ENCODE measurements at places on chromosomes 12 and 14.

DNA sequence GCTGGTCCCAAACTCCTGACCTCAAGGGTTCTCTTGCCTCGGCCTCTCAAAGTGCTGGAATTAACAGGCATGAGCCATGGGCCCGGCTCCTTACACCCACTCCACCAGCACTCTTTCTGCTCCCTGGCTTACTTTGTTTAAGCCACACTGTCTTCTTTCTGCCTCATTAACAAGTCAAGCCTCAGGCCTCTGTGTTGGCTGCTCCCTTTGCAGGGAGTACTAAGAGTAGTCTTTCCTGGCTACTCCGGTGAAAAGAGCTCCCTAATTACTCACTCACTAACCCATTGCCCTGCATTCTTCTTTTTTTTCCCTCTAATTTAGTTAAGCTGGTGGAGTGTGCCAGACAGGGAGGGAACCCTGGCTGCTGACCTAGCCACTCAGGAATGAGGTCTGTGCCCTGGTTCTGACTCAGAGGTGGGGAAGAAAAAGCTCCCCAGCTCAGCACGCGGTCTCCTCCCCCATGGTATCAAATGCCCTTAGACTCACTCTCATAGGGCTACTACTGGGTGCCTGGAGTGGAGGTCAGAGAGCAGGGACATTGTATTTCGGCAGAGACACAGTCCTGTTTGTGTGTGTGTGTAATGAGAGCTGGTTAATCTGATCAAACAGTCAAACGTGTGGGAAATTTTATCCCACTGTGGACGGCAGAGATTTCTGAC, 19.8 kb downstream of the GALNT6 start:
- H3K27me3 ChIP-seq: no peaks in the 10 kb centered on the region
- no peak for DNase-seq
- H3K27ac ChIP-seq: no peak overlapping the region

DNA sequence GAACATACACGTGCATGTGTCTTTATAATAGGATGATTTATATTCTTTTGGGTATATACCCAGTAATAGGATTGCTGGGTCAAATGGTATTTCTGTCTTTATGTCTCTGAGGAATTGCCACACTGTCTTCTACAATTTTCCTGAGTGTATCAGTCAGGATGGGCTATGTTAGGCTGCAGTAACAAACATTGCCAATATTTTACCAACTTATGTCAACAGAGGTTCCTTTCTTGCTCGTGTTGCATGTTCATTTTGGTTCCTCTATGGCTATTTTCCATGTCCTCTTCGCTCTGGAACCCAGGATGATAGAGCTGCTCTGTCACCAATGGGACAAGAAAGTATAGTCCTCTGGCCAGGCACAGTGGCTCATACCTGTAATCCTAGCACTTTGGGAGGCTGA, 86.7 kb downstream of the ZNF664 start:
- no peak for DNase-seq
- no peaks in the 10 kb centered on the region for H3K27me3 ChIP-seq
- H3K27ac ChIP-seq: no peak overlapping the region
- no peaks in the 10 kb centered on the region for H3K4me1 ChIP-seq
- no peaks in the 10 kb centered on the region for H3K36me3 ChIP-seq
- no peak overlapping the region for H3K4me3 ChIP-seq

- no peaks in the 10 kb centered on the region for H3K4me1 ChIP-seq
- H3K36me3 ChIP-seq: no peaks in the 10 kb centered on the region
- H3K4me3 ChIP-seq: no peak overlapping the region
- H3K27me3 ChIP-seq: no peaks in the 10 kb centered on the region
Observed at GRCh38 chr12:122137229-122137628, 36.8 kb downstream of the IL31 start.

GRCh38 chr14:50044042-50044651, 72.2 kb downstream of the VCPKMT start:
- H3K36me3 ChIP-seq: no peaks in the 10 kb centered on the region
- peaks cover 23% of the 10 kb centered on the region for H3K4me1 ChIP-seq
- no peak overlapping the region for H3K27ac ChIP-seq
- H3K27me3 ChIP-seq: no peaks in the 10 kb centered on the region
- H3K4me3 ChIP-seq: no peak overlapping the region

DNA sequence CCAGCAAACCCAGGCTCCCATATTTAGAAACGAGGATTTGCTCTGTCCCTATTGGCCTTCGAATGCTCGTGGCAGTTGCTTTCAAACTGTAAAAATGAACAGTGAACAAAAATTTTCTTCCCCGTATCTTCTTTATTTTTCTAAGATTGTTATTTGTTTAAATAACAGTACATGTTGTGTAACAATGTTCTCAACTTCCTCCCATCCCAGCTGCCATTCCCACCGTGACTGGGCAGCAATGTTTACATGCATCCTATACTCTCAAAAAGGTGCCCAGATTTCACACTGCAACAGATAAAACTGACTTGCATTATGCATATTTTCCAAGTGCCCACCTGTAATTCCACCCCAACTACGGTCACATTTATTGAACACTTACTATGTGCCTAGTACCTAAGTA, 12.8 kb downstream of the VCPKMT start:
- H3K4me3 ChIP-seq: no peak overlapping the region
- no peaks in the 10 kb centered on the region for H3K27me3 ChIP-seq
- 0 out of 2 replicates have a peak, but pooled peaks cover 4% of the 10 kb centered on the region for H3K4me1 ChIP-seq
- no peak overlapping the region for H3K27ac ChIP-seq

DNA sequence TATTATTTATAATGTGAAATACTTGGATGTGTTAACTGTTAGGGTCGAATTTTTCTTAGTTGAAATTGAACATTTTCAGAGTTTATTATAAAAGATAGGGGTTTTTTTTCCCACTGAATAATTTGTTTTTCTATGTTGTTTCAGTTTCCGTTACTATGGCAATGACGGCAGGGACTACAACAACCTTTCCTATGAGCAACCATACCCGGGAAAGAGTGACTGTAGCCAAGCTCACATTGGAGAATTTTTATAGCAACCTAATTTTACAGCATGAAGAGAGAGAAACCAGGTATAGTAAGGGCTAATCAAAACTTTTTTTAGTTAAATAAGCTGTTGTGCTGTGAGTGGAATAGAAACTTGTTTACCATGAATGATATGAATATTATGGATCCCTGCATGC, 35.1 kb upstream of the BMAL2 start:
- H3K27ac ChIP-seq: no peak overlapping the region
- 0 out of 2 replicates have a peak, but pooled peaks cover 11% of the 10 kb centered on the region for H3K4me1 ChIP-seq
- no peaks in the 10 kb centered on the region for H3K27me3 ChIP-seq
- no peak for DNase-seq
- no peak overlapping the region for H3K4me3 ChIP-seq

- no peak for DNase-seq
- peak overlapping the region; percentile 100 for H3K27ac ChIP-seq
- H3K4me1 ChIP-seq: peaks cover 35% of the 10 kb centered on the region
- H3K36me3 ChIP-seq: no peaks in the 10 kb centered on the region
Observed at GRCh38 chr14:101823066-101823465, 61.6 kb downstream of the PPP2R5C start.

- no peak overlapping the region for H3K27ac ChIP-seq
- H3K4me1 ChIP-seq: no peaks in the 10 kb centered on the region
- H3K27me3 ChIP-seq: no peaks in the 10 kb centered on the region
- no peak overlapping the region for H3K4me3 ChIP-seq
- no peaks in the 10 kb centered on the region for H3K36me3 ChIP-seq
- no peak for DNase-seq
Observed at GRCh38 chr14:67580336-67581171, 19.5 kb downstream of the PIGH start.

GRCh38 chr14:78383060-78383459, 212.9 kb downstream of the NRXN3 start:
- H3K4me3 ChIP-seq: no peak overlapping the region
- H3K4me1 ChIP-seq: no peaks in the 10 kb centered on the region
- DNase-seq: no peak
- no peaks in the 10 kb centered on the region for H3K27me3 ChIP-seq
- no peak overlapping the region for H3K27ac ChIP-seq
- H3K36me3 ChIP-seq: no peaks in the 10 kb centered on the region

- H3K4me3 ChIP-seq: no peak overlapping the region
- H3K36me3 ChIP-seq: no peaks in the 10 kb centered on the region
- DNase-seq: no peak
- H3K4me1 ChIP-seq: no peaks in the 10 kb centered on the region
- no peaks in the 10 kb centered on the region for H3K27me3 ChIP-seq
Observed at GRCh38 chr14:71236487-71236886, 329.2 kb downstream of the PCNX1 start.

GRCh38 chr12:113879658-113880057, 86.5 kb downstream of the RBM19 start:
- no peaks in the 10 kb centered on the region for H3K36me3 ChIP-seq
- H3K27me3 ChIP-seq: no peaks in the 10 kb centered on the region
- no peaks in the 10 kb centered on the region for H3K4me1 ChIP-seq
- no peak overlapping the region for H3K27ac ChIP-seq

- no peak for DNase-seq
- peaks cover 41% of the 10 kb centered on the region for H3K4me1 ChIP-seq
- H3K4me3 ChIP-seq: no peak overlapping the region
Observed at GRCh38 chr12:92560713-92561542, 141.9 kb upstream of the PLEKHG7 start.

GRCh38 chr14:94685166-94685581, 73.0 kb downstream of the SERPINA3 start:
- H3K27me3 ChIP-seq: no peaks in the 10 kb centered on the region
- H3K4me3 ChIP-seq: no peak overlapping the region
- H3K4me1 ChIP-seq: no peaks in the 10 kb centered on the region
- no peak overlapping the region for H3K27ac ChIP-seq
- H3K36me3 ChIP-seq: no peaks in the 10 kb centered on the region

DNA sequence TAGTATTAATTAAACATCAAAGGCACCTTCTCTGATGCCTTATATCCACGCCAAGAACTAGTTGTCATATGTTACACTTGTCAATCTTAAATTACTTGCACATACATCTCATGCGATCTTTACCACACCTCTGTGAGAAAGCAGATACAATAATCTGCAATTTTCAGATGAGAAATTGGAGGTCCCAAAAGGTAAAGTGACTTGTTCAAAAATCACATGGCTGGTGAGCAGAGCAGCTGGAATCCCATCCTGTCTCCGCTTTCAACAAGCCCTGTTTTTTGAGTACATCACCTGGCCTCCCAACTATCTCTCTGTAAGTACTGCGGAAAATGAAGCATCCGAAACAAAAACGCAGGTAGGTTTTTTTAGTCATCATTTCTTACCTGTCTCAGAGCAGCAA, 203.4 kb upstream of the FOXN3 start:
- no peaks in the 10 kb centered on the region for H3K27me3 ChIP-seq
- H3K4me3 ChIP-seq: no peak overlapping the region
- no peak for DNase-seq
- H3K27ac ChIP-seq: no peak overlapping the region
- no peaks in the 10 kb centered on the region for H3K36me3 ChIP-seq

DNA sequence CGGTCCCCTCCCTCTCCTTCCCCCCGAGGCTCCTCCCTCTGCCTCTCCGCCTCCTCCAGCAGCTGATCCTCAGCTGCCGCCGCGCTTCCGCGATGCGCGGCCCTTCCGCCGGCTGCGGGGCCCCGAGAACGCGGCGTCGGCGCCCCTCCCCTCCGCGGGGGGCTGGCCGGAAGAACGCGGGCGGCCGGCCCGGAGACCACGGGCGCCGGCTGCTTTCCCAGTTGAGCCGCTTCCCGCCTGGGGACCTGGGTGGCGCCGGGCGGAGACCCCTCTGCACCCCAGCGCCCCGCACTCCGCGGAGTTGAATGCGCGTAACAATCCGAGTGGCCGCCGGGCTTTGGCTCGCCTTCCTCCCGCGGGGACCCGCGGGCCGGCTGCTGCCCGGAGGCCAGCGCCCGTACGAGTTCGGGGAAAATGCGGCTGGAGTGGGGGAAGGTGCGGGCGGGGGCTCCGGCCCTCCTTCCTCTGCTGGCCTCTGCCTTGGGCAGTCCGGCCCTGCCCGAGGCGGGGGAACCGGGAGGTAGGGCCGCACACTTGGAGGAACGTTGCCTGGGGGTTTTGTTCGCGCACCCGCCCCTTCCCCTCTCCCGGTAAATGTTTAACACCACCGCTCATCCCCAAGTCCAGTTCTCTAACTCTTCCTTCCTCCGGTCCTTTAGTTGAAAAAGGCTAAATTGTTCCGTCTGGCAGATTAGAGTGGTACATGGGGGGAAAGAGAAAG, 393 bp upstream of the DCAF5 start:
- DNase-seq: peak; percentile 84
- H3K27ac ChIP-seq: no peak overlapping the region
- no peaks in the 10 kb centered on the region for H3K4me1 ChIP-seq
- peak overlapping the region; percentile 68 for H3K4me3 ChIP-seq
- H3K36me3 ChIP-seq: no peaks in the 10 kb centered on the region
- H3K27me3 ChIP-seq: no peaks in the 10 kb centered on the region

- H3K27ac ChIP-seq: no peak overlapping the region
- no peak overlapping the region for H3K4me3 ChIP-seq
- DNase-seq: no peak
- H3K36me3 ChIP-seq: no peaks in the 10 kb centered on the region
Observed at GRCh38 chr12:5328669-5329517, 103.0 kb upstream of the NTF3 start.

DNA sequence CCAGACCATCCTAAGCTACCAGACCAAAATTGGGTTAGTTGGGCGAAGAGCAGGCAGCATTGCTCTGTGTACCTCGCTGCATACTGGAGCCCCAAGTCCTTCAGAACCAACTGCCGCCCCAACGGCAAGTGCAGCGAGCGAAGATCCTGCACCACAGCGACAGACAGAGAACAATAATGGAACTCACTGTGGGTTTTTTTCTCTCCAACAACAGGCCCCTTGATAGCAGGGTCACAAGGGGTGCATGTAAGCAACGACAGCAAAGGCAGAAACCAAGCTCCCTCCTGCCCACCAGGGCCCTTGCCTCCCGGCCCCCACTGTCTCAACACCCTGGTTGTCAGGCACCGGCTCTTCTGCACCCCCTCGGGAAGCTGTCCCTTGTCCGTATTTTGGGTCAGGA, 39.0 kb downstream of the RNF34 start:
- no peak overlapping the region for H3K27ac ChIP-seq
- DNase-seq: no peak
- no peak overlapping the region for H3K4me3 ChIP-seq
- no peaks in the 10 kb centered on the region for H3K27me3 ChIP-seq
- no peaks in the 10 kb centered on the region for H3K4me1 ChIP-seq

- H3K27me3 ChIP-seq: no peaks in the 10 kb centered on the region
- no peak overlapping the region for H3K27ac ChIP-seq
- no peak overlapping the region for H3K4me3 ChIP-seq
- H3K36me3 ChIP-seq: no peaks in the 10 kb centered on the region
- no peak for DNase-seq
- no peaks in the 10 kb centered on the region for H3K4me1 ChIP-seq
Observed at GRCh38 chr12:126588586-126589249, 1523.5 kb downstream of the AACS start.

Measured in MM.1S (cell line).